ENCODE measurements at places on chromosomes 12 and 14.

- DNase-seq, result no peak
These were observed 12.5 kb downstream of the TM7SF3 start for GRCh38 chr12:27001663-27002062.

DNA sequence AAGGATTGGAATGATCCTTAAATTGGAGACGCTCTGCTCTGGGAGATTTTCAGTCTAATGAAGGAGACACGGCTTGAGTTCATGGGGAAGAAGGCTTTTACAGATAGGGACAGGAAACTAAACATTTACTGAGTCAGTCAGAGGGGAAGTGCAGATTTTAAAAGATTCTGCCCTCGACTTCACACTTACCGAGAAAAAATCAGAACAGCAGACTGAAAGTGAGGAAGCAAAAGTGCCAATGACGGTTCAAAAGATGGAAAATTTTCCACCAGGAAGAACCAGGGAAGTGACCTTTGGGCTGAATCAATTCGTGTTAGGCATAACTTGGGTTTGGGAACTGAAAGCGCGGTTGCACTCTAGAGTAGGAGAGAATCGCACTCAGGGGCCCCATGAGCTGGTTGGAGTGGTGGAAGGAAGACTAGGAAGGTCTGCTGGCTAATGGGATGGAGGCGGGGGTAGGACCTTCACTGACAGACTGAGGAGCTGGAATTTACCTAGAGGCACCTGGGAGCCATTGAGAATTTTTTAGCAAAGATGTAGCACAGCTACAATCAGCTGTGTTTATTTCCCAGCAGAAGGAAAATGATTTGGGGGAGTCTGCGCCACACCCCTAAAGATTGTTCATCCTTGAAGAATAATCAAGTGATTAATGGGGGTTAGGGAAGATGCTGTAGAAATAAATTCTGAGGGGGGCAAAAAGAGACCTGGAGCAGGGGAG is 1.2 kb downstream of the KCNK13 start:
- no peak for DNase-seq

- DNase-seq, result no peak
These were observed 266.4 kb upstream of the SLC16A7 start for GRCh38 chr12:59329462-59329861.

GRCh38 chr12:80756875-80757274 is 40.2 kb downstream of the MYF5 start:
- peak; percentile 20 for DNase-seq

DNA sequence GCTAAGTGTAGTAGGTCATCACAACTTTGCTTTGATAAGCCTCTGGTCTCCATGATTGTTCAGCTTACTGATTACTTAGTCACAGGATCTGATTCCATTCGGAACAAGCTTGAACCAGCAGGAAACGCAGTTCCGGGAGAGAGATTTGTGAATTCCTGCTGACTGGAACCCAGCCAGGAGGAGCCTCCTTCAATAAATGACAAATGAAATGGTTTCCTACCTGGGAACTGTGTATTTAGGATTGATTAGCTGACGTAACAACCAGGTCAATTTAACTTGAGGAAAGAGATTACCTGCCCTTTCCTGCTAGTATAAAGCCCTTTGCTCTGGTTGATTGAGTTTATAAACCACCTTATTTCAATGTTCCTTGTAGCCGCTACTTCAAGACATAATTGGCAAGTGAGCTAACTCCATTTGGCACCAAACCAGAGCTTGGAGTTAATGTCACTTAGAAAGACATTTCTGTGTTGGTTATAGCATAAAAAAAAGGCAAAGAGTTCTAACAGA is 35.1 kb upstream of the KCNH3 start:
- DNase-seq, result peak; percentile 75

GRCh38 chr14:22200977-22201605 is 387.9 kb downstream of the DAD1 start:
- DNase-seq, result peak; percentile 91

DNA sequence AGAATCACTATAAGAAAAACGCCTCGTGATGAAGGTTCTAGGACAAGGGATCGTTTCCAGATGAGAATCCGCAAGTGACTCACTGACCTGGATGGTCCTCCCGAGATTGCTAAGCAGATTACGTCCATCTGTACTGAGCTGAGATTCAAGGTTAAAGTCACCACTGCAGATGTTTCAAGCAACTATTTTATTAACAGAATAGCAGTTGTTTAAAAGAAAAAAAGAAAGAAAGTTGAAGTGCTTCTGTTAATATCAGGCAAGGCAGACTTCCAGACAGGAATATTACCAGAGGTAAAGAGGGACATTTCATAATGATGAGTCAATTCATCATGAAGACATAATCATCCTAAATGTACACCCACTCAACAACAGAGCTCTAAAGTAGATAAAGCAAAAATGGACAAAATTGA is 17.9 kb downstream of the PXN start:
- DNase-seq, result peak; percentile 62

DNA sequence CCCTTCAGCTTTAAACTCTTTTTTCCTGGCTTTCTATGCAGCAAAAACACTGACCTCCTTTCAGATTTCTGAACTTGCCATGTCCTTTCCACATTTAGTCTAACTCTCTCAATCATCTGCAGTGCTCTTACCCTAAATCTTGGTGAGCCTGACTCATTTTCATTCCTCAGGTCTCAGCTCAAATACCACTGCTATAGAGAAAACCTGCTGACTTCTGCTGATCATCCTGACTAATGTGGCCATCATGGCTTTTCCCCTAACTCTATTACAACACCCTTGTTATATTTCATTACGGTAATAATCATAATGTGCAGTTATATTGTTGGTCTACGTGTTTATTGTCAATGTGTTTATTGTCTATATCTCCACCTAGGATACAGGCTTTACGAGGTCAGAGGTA is 207.3 kb upstream of the OR4E1 start:
- peak; percentile 23 for DNase-seq

DNA sequence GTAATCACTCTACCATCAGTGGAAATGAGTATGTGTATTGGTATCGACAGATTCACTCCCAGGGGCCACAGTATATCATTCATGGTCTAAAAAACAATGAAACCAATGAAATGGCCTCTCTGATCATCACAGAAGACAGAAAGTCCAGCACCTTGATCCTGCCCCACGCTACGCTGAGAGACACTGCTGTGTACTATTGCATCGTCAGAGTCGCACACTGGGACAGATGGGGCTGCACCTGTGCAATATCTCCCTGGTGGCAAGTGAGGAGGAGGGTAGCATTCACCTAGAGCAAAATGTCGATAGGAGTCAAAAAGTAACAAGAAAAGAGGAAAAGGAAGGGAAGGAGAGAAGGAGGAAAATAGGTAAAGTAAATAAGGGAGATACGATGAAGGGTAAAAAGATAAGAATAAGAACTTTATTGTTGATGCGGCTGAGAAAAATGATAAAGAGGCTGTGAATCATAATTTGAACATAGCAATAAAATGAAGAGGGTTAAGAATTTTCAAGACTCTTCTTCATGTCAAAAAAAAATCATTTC is 450.5 kb upstream of the OR4E1 start:
- no peak for DNase-seq

- DNase-seq, result no peak
These were observed 933.9 kb downstream of the SLC16A7 start for GRCh38 chr12:60529723-60530122.

DNA sequence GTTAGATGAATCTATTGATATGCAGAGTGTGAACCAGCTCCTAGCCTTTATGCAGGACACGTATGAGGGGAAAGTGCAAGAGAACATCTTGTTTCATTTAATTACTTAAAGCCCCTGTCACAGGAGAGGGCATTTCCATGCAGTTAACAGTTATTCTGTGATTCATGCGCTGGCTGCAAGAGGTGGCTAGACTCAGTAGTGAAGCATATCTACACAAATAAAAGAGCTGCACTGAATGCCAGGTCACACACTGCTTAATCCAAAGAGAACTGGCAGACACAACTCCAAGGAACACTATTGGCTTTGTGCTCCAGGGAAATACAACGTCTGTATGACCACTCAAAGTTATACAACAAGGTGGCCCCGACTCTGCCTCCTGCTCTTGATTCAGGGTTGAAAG is 394.1 kb downstream of the C12orf75 start:
- DNase-seq, result no peak

DNA sequence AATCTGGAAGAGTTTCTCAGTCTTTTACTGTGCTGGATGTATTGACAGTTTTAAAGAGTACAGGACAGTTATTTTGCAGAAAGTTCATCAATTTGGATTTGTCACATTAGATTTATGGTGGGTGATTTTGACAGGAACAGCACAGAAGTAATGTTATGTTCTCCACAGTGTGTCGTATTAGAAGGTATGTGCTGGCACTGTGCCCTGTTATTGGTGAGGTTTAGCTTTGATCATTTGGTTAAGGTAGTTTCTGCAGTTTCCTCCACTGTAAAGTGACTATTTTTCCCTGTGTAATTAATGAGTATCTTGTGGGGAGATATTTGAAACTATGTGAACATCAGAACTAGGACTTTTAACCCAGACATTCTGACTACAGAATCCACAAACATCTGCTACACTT is 308.5 kb upstream of the TBX3 start:
- DNase-seq, result no peak

DNA sequence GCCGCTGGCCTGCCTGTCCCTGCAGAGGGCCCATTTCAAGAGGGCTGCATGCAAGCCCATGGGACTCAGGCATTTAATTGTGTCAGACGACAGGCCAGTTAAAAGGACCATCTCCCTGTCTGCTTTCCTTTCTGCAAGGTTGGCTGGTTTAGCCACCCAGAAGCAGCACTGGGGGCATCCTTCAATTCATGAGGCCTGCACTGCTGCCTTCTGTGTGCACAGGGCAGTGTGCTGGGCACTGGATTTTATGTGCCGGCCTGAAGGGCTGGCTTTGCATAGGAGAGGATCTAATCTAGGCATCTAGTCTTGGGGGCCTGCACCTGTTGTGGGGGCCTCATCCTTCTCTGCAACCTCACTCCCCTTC is 114.1 kb upstream of the FKBP4 start:
- no peak for DNase-seq

DNA sequence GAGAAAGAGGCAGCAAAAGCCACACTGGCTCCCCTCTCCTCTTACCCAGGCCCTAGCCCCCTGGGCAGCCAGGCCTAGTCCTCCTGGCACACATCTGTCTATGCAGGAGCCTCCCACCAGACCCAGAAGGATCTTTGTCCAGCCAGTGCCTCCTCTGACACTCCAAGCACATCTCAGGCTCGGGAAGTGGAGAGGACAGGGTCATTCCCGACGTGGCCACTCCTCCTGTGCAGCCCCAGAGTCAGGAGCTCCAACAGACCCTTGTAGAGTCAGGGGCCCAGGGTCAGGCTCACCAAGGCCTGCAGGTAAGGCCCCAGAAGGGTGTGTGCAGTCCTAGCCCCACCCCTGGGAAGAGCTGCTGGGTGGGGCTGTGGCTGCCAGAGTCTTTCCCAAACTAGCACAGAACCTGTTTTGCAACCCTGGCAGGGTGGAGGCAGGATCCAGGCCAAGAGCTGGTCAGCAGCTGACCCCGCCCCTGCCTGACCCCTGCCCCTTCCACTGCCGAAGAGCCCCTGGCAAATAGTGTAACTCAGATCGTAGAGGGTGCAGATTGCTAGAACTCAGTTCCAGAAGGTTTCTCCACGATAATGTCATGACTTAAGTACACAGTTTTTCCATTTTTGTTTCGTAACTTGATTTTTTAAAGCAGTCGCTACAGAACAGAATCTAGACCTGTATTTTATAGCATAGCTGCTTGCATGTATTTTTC is 26.6 kb upstream of the PNMA1 start:
- DNase-seq, result peak; percentile 54

GRCh38 chr14:92587700-92588085 is 74.1 kb downstream of the RIN3 start:
- DNase-seq, result no peak

- no peak for DNase-seq
These were observed 345.7 kb downstream of the BMP4 start for GRCh38 chr14:53610947-53611346.

DNA sequence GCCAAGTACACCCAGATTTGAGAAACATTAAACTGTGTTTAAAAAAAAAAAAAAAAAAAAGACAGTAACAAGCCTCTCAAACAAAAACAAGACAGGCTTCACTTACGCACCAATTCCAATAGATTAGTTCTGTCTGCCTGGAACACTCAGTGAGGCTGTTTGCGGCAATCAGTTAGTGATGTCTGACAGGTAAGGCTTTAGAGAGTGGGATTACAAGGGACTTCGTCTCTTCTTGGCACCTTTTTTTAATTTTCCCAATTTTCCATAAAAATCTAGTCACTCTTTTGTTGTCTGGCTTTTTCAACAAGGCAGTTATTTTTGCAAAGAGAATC is 79.6 kb downstream of the NCOR2 start:
- no peak for DNase-seq

- no peak for DNase-seq
These were observed 16.8 kb upstream of the ANKRD33 start for GRCh38 chr12:51871126-51871525.

DNA sequence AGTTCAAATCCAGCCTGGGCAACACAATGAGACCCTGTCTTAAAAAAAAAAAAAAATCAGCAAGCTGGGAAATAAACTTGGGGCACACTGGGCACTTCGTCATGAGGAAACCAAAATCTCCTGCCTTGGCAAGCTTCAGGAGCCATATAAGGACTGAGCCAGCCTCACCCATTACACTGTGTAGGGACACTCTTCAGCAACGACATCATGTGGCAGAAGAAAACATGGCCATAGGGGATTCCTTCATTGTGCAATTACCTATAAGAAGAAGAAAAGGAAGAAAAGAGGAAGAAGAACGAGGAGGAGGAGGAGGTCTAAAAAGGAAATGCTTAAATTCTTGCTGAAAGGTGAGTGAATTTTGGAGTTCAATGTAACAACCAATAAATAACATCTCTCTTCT is 26.1 kb upstream of the IFNG start:
- no peak for DNase-seq

DNA sequence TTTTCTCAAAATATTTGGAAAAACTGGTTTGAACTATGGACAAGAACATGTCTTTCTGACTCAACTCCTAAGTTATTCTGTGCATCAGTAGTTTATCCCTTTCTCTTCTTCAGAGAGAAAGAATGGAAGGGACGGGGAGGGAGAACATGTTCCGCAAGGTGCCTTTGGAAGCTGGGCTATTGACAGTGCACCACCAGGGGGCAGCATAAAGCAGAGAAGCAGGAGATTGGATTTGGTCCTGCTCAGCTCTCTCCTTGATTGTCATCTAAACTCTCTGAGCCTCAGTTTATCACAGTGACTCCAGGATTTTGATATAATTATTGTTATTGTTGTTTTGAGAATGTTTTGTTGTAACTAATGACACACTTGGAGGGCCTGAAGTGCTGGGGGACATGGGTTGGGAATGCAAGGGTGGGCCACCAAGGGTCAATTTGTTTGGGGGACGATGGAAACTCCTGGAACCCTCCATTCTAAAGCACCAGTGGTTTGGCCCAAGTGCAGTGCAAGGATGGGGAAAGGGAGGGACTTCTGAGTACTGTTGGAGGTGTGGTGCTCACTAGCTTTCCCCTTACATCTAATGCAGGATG is 45.3 kb upstream of the ANO6 start:
- peak; percentile 90 for DNase-seq

DNA sequence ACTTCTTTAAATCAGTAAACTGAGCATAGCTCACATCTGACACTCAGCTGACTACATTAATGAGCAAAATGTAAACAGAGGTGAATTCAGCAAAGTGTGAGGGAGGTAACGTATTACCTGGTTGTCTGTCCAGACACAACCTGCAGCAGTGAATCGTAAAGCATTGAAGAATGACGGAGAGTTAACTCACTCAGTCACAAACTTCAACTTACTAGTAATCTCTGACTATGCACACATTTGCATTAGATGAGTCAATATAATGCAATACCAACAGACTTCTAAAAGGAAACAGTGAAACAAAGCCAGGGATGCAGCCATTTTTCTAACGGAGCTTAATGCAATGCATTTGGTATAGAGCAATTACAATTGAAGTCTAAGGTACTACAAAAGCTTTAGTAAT is 40.0 kb downstream of the STX2 start:
- no peak for DNase-seq

All from choroid plexus epithelial cell (primary cell).